Esophagus muscularis mucosa (tissue), 4 donors: ENCODE measurements at places on chromosomes 5 and 9. TPM values are rescaled to one million over a fixed set of nuclear protein-coding genes. Genes with fewer than 3 reads are reported as not detected.

GRCh38 chr9:2234371-2234893 lies 219.3 kb downstream of the SMARCA2 start:
- no peak overlapping the region for H3K4me3 ChIP-seq
- H3K36me3 ChIP-seq, result no peaks in the 10 kb centered on the region
- peaks cover 9% of the 10 kb centered on the region for H3K4me1 ChIP-seq
- no peak overlapping the region for H3K27ac ChIP-seq

DNA sequence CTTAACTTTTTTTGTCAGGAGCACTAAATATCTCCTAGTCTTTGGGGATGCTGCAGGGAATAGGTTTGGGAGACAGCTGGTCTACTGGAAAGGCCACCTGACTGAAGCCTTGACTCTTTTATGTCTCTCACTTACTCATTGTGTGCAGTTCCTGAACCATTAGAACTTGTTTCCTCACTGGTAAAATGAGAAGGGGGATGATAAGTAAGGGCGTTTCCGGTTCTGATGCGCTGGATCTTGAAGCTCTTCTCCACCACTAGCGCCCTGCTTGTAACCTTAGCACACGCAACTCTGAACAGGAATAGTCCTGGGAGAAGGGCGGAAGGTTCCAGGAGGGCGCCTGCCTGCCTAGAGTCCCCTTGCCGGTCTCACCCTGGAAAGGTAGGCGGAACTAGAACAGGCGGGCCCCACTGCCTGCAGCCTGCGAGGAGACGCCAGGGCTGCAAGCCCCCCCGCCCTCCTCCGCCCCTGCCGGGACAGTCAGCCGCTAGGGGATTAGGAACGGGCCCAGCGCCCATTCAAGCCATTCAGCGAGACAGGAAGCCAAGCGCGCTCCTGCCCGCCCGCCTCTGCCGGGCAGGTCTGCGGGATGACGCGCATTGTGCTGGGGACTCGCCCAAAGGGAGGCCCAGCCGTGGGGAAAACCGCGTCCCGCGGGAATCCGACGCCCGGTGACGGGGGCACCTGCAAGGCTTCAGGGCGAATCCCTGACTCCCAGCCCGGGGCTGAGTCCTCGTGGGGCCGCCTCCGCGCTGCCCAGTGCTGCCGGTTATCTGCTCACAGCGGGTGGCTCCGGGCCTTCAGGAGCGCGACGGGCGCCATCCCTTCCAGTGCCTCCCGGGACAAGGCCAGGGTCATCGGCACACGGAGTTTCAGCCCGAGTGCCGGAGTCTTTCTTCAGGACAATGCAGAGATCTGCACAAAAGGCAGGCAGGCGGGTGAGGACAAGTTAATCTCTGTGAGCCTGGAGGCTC lies 44.0 kb upstream of the XPA start:
- H3K4me1 ChIP-seq, result peaks cover 15% of the 10 kb centered on the region
- no peaks in the 10 kb centered on the region for H3K27me3 ChIP-seq
- H3K36me3 ChIP-seq, result no peaks in the 10 kb centered on the region

- no peaks in the 10 kb centered on the region for H3K4me1 ChIP-seq
- H3K4me3 ChIP-seq, result no peak overlapping the region
- H3K27me3 ChIP-seq, result no peaks in the 10 kb centered on the region
- no peak overlapping the region for H3K27ac ChIP-seq
Observed at GRCh38 chr5:43772764-43773477, 169.9 kb downstream of the NNT start.

- DNase-seq, result no peak
- H3K27ac ChIP-seq, result peak overlapping the region; percentile 80
- H3K27me3 ChIP-seq, result no peaks in the 10 kb centered on the region
- H3K4me3 ChIP-seq, result peak overlapping the region; percentile 74
Observed at GRCh38 chr5:114362197-114362976, 517 bp downstream of the KCNN2 start.

DNA sequence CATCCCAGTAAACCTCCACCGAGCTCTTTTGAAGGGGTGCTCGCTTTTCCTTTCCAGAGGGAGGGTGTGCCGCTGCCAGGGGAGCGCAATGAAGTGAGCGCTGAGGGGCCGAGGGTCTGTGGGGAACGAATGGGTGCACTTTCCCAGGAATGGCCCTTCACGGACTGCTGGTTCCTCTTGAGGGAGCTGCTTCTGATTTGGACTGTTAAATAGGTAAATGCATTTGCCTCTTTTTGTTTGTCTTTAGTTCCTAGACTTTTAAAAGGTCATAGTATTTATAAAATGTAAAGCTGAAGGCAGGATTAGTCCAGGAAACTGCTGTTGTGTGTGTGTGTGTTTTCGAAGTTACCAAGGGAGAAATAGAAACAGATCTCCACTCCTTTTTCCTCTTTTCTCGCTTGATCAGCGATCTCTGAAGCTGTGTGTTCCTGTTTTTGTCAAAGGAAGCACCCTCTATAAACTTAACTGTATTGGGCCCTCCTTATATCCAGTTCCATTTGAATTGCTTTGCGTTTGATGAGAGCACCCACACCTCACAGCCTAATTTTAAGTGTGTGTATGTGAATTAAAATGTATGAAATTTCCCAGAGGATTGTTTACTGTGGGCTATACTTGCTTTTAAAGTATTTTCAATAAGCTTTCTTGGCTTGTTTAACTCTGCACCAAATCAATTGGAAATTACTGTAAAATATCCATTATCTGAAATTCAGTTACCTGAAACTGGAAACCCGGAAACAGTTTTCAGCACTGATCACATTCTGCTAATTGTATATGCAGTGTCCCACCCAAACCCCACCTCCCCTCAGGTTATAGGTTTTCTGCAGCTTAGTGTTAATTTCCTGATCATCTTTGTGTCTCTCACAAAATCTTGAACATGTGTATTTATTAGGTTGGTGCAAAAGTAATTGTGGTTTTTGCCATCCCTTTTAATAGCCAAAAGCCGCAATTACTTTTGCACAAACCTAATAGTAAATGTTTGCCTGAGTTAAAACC lies 966 bp downstream of the SNX2 start:
- H3K36me3 ChIP-seq, result no peaks in the 10 kb centered on the region
- H3K27ac ChIP-seq, result peak overlapping the region; percentile 94
- H3K27me3 ChIP-seq, result no peaks in the 10 kb centered on the region
- H3K4me3 ChIP-seq, result peak overlapping the region; percentile 88

DNA sequence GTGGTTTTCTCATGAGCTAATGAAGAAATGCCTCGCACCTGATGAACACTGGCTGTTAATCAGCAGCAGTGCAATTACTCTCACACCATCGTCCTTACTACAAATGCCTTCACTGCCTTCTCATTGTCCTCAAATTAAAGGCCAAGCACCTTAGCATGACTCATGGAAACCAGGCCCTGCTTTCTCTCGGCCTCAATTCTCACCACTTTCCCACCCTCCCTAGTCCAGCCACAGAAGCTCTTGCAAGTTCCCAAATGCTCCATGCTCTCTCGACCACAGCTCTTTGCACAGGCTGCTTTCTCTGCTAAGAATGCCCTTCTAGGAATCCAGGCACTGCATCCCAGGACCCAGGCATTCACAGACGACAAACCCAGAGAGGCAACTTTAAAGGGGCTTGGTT lies 94.6 kb upstream of the KLF4 start:
- no peak overlapping the region for H3K27ac ChIP-seq
- DNase-seq, result no peak
- no peaks in the 10 kb centered on the region for H3K4me1 ChIP-seq
- no peak overlapping the region for H3K4me3 ChIP-seq
- no peaks in the 10 kb centered on the region for H3K36me3 ChIP-seq

DNA sequence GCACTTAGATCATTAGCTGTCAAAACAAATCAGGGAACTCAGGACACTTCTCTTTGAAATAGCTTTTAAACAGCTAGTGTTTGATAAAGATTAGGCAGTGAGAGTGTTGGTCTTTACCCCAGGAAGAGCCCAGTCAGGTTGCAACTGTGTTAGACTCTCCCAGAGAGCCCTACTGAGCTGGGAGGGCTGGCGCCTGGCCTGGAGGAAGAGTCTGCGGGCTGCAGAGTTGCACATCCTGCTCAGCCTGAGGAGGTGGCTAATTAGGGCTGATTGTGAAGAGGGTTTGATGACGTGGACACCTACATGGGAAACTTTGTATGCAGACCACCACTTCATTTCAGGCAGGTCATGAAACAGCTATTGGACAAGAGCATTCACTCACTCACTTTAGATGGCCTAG lies 112.0 kb downstream of the TMEM174 start:
- no peak overlapping the region for H3K27ac ChIP-seq
- no peaks in the 10 kb centered on the region for H3K27me3 ChIP-seq
- H3K36me3 ChIP-seq, result no peaks in the 10 kb centered on the region
- peaks cover 26% of the 10 kb centered on the region for H3K4me1 ChIP-seq
- no peak overlapping the region for H3K4me3 ChIP-seq

- DNase-seq, result no peak
- no peak overlapping the region for H3K27ac ChIP-seq
- H3K4me1 ChIP-seq, result no peaks in the 10 kb centered on the region
- no peaks in the 10 kb centered on the region for H3K36me3 ChIP-seq
- H3K4me3 ChIP-seq, result no peak overlapping the region
Observed at GRCh38 chr5:123664961-123665360, 153.0 kb downstream of the CSNK1G3 start.

DNA sequence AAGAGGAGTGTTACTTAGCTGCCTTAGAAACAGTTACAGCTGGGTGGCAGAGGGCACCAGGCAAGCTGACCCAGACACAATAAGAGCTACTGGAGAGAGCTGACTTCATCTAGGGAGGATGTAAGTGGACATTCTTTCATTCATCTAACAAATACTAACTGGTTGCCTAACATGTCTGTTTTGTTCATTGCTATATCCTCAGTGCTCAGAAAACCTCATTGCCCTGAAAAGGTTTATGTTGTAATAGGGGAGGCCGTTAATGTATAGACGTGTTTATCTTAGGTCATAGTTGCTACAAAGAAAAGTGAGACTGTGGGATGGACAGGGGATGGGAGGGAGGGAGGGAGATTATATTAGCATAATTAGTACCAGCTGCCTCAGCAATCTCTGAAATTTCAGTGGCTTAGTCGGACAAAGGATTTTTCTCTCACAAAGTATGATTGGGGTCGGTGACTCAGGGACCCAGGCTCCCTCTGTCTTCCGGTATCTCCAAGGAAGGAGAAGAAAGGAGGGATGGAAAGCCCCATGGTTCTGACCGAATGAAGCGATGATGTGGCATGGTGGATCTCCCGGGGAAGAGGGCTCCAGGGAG lies 2.6 kb upstream of the SNX18 start:
- DNase-seq, result no peak
- no peaks in the 10 kb centered on the region for H3K27me3 ChIP-seq
- H3K27ac ChIP-seq, result no peak overlapping the region
- H3K4me1 ChIP-seq, result peaks cover 26% of the 10 kb centered on the region

DNA sequence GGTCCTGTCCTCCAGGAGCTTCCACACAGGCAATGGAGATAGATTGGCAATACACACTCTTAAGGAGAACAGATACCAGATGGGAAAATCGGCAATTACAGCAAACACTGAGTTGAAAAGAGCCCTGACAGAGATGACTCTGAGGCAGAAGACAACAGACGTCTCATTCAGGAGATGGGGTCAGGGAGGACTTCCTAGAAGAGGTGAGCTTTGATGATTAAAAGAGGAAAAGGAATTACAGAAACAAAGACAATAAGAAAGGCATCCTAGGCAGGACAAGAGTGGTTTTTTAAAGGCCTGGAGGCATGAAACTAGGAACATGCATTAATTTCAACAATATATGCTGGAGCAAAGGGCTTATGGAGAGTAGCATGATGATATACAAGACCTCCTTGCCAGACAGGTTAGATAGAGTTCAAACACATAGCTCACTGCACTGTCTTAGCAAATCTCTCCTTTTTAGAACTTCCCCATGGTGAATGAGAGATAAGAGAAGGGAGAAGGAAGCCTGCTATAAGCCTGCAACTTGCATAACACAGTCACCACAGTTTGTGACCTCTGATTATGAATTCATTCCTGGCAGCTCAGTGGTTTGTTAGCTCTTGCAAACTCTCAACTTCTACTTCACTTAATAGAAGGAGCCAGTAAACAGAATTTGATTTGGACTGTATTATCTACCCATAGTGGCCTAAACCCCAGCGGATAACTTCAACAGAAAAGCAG lies 48.5 kb downstream of the SIL1 start:
- H3K36me3 ChIP-seq, result no peaks in the 10 kb centered on the region
- peaks cover 51% of the 10 kb centered on the region for H3K4me1 ChIP-seq
- H3K27me3 ChIP-seq, result no peaks in the 10 kb centered on the region
- no peak overlapping the region for H3K4me3 ChIP-seq
- DNase-seq, result no peak
- no peak overlapping the region for H3K27ac ChIP-seq

DNA sequence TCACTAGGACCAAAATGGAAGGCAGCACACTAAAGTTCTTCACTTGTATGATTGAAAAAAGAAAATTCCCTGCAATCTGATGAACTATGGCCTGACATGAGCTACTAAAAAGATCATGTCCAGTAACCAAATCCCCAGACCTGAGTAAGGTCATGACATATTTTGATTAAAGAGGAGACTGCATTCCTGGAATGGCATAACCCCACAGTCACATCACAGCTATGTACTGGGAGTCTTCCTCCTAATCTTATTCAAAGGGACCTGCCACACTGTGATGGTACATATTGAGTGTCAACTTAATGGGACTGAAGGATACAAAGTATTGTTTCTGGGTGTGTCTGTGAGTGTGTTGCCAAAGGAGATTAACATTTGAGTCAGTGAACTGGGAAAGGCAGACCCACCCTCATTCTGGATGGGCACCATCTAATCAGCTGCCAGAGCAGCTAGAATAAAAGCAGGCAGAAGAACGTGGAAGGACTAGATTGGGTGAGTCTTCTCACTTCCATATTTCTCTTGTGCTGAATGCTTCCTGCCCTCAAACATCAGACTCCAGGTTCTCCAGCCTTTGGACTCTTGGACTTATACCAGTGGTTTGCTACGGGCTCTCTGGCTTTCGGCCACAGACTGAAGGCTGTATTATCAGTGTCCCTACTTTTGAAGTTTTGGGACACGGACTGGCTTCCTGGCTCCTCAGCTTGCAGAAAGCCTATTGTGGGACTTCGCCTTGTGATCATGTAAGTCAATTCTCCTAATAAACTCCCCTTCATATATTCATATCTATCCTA lies 345.0 kb downstream of the TMEM38B start:
- no peak for DNase-seq
- no peaks in the 10 kb centered on the region for H3K36me3 ChIP-seq
- peaks cover 13% of the 10 kb centered on the region for H3K4me1 ChIP-seq
- no peaks in the 10 kb centered on the region for H3K27me3 ChIP-seq

Gene NUTM2G
- total RNA-seq, result not detected

Gene LHX3
- total RNA-seq, result not detected

Gene OR2S2
- not detected for total RNA-seq
